ENCODE measurements at places on chromosomes 3 and 15.

DNA sequence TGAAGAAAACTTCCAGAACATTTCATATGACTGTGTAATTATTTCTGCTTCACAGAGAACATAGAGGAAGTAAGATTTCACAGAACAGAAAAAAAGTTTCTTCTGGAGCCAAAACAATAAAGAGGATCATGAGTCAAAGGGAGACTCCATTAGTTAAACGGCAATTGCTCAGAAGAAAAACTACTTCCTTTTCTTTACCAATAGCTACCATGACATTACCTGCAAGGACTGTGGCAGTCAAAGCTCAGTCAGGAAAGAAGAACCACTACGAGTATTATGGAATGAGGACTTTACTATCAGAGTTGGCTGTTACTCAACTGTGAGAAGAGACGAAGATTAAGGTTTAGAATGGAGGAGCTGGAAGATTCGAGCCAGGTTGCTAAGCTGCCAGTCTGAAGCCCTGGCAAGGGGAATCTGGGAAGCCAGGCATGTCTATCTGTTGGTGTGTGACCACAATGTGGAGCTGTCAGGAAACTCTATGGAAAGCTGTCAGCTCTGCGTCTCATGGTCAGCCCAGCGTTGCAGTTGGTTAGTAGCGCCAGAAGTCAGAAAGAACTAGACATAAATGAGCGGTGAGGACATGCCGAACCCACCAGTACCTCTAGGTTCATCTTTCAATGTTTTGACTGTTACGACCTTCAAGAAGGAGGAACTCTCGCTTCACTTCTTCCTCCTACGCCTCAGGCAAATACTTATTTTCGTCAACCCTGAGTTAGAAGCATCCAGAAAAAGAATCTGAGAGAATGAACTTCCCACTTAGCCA, 604.3 kb downstream of the FGF12 start:
- no peak for DNase-seq

DNA sequence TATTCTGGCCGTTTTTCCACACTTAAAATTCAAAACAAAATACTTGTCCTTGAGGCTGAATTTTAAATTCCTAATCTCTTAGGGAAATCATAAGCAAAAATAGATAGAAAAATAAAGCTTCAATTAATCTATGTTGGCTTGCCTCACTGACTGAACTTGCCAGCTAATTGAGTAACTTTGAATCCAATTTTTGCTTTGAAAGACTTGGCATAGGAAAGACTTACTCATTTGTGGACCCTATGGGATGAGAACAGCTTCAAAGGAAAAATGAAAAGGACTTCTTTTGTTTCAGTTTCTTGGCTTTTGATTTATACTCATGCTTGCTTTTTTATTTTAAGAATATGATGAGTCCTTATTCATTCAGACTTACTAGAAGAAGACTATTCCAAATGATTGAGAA, 370.7 kb upstream of the RARB start:
- no peak for DNase-seq

DNA sequence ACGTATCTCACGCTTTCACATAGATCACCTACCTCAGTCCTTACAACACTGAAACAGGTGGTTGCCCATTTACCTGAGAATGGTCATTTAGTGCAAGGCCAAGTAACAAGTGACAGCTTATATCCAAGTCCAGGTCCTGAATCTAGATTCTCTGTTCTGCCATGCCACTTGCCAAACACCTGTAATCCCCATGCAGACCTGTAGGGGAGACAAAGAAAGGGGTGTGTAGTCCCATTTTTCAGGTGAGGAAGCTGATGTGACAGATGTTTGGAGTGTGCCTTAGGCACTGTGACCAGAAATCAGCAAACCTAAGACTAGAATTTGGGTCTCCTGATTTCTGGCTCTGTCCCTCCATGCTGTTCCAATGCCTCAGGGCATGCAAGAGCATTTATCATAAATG, 12.7 kb downstream of the ZNF35 start:
- DNase-seq, result no peak

- DNase-seq, result no peak
These were observed 21.1 kb downstream of the C3orf62 start for GRCh38 chr3:49255718-49256511.

DNA sequence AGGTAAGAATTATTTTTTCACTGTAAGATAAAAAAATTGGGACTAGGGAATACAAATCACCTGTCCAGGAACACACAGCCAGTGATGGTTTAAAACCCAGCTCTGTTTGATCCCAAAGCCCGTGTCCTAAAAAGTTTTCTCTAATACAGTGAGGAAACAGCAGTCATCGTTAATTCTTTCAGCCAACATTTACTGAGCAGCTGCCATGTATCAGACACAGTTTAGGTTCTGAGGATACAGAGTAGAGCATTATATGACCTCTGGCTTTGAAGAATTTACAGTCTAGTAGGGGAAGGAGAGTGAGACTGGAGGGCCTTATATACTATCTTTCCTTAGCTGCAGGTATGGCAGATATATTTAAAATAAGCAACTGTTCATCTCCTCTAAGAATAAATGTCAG, 82.7 kb downstream of the KCNMB2 start:
- no peak for DNase-seq

GRCh38 chr3:127214975-127215374, 22.0 kb downstream of the PRR23E start:
- no peak for DNase-seq

Measured in hippocampal formation (tissue), 2 donors.